ENCODE measurements at places on chromosomes 7 and 10. TPM values are rescaled to one million over a fixed set of nuclear protein-coding genes. Genes with fewer than 3 reads are reported as not detected.

Gene CAMK1D
- total RNA-seq, result 29.6 TPM

DNA sequence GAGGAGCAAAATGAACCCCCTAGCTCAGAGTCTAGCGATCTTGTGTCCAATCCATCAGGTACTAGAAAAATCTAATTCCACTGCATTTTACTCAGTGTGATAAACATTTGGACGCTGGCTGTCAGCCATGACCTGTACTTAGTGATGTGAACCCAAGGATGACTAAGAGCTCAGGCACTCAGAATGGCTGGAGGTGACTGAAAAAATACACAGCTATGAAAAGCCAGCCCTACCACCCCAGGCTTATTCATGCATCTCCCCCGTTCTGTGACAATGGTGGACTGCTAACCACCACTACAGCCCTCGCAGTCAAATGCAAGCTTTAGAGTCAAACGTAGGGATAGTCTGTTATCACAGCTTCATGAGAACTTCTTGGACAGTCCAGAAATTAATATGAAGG is 14.9 kb downstream of the AFAP1L2 start:
- no peak for DNase-seq

DNA sequence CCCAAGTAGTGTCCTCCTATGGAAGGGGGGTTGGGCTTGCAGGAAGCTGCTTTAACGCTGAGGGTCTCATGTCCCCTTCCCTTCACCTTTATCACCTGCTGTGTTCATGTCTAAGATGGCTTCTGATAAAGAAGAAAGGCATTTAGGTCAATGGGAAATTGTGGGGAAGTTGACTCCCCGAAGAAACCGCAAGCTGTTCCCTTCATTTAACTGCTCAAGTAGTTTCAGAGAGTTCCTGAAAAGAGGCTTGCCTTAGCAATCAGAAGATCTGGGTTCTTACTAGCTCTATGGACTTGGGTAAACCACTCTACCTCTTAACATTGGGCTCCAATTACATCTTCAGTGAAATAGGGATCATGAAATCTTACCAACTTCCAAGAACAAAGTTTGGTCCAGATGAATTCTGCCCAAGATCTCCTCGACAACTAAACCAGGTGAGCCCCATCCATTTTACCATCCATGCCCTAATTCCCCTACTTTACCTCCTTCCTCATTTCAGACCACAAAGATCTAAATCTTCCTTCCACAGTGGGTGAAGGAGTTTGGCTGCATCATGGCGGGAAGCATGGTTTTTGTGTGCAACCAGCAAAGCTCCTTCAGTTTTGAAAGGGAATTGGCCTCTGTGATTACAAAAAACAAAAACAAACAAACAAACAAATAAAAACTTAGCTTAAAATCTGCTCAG is 30.4 kb upstream of the UCN3 start:
- DNase-seq, result no peak

DNA sequence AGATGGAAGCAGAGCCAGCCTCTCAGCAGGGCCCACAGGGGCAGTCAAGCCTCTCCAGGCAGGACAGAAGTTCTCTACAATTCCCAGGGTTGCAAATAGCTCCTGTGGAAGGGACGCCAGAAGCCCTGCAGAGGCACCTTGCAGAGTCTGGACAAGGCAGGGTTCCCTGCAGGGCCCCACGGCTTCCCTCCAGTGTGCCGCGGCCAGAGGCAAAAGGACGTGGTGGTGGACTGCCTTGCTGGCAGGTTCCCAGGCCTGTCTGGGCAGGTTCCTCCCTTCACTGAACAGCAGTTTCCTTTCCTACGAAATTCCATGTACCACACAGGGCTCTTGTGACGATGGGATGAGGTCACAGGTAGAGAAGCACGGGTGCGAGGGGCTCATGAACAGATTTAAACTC is 25.1 kb downstream of the UPP1 start:
- DNase-seq, result no peak

DNA sequence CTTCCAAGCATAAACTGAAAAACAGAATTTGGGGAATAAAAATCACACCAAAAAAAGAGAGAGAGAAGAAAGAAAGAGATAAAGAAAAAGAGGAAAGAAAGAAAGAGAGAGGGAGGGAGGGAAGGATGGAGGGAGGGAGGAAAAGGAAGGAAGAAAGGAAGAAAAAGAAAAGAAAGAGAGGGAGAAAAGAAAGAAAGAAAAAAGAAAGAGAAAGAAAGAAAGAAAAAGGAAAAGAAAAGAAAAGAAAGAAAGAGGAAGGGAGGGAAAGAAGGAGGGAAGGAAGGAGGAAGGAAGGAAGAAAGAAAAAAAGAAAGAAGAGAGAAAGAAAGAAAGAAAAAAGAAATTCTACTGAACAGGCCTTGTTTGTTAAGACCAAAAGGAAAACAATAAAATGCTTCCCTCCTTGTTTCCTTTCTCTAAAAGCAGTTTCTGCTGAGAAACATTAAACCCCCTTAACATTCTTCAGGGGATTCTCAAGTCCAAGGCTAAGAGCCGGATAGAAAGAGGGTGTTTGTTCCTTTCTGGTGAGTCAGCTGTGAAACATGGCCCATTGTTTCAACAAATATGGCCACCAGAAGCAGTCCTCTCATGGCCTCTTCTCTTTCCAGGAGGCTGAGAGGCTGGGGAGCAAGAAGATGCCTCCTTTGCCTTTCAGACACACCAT is 46.9 kb upstream of the GPAM start:
- DNase-seq, result no peak
